ENCODE measurements at places on chromosomes 1 and 21.

- DNase-seq: no peak
These were observed 75.3 kb downstream of the C1orf21 start for GRCh38 chr1:184462155-184462554.

DNA sequence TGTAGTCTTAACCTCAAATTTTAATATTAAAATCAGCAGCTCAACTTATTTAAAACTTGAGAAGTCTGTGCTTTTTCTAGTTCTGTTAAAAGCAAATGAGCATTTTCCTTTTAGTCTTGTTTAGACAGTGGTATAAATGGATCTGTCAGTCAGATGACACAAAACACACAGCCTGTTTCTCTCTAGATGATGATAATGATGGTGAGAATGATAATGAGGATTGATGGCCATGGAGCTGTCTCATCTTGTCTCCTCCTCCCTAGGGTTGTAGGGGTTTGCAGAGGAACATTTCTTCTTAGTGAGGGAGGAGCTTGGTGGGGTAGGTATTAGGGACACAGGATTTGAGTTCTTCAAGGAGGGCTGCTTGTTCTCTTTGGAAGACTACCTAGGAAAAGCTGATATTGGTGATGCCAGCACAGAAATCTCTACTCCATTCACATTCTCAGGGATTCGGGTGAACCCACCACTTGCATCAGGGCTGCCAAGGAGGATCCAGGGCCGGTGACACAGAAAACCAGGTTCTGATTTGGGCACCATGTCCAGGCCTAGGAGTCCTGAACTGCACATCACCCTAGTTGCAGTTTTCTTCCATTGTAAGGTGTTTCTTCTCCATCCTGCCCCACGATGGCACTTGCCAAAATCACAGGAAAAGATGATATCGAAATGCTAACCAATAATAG is 147.6 kb downstream of the RHOU start:
- DNase-seq: no peak

- no peak for DNase-seq
These were observed 122.6 kb upstream of the PPP2R5A start for GRCh38 chr1:212162635-212163034.

- DNase-seq: no peak
These were observed 33.3 kb upstream of the PIGC start for GRCh38 chr1:172477216-172477615.

GRCh38 chr1:150804671-150805070 is 3.4 kb downstream of the CTSK start:
- DNase-seq: no peak

DNA sequence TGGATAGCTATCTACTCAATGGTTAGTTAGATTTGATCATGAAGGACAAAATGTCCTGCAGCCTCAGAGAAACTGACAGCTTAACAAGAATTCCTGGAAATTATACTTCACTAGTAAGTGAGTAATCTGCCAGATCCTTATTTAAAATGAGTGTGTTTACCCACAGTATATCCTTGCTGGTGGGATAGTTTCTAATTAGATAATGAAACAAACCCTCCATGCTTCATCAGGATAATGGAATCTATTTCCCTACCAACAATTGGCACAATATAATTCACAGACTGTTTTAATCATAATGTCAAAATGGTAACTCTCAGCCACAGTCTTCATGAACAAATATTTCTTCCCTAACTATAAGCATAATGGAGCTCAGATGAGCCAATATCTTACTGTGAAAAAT is 239.4 kb upstream of the ST6GALNAC5 start:
- no peak for DNase-seq

GRCh38 chr1:175504875-175505555 is 238.4 kb downstream of the TNR start:
- no peak for DNase-seq

DNA sequence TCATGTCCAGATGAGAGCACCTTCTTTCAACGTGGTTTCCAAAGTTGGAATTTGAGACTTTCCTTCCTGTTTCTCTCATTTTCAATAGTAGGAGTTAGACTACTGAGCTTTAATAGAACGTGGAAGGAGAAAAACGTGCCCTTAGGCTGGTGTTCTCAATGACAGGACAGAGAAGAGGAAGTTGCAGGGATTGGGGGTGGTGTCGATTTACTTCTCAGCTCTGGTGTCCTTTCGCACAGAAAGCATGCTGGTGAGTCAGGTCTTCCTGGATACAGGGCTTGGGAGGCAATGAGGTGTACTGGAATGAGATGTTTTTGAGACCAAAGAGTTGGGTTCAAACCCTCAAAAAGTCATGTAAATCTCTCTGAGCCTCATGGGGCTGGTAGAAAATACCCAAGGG is 67.1 kb downstream of the HIVEP3 start:
- DNase-seq: peak; percentile 22

GRCh38 chr1:81894867-81895266 is 94.1 kb downstream of the ADGRL2 start:
- DNase-seq: no peak

DNA sequence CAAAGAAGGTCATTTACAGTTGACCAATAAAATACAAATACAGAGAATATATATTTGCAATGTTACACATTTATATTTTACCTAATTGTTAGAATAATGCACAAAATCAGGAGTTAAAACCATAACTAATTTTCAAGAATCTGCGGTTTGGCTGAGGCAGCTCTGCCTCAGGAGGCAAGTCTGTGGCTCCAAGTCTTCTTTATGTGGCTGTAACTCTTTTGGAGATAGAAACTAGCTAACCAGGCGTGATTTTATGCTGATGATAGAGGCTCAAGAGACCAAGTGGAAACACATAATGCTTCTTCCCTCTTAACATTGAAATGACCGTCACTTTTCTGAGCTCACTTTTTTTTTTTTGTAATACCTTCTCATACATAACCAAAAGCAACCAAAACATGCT is 744.7 kb upstream of the CXADR start:
- no peak for DNase-seq

DNA sequence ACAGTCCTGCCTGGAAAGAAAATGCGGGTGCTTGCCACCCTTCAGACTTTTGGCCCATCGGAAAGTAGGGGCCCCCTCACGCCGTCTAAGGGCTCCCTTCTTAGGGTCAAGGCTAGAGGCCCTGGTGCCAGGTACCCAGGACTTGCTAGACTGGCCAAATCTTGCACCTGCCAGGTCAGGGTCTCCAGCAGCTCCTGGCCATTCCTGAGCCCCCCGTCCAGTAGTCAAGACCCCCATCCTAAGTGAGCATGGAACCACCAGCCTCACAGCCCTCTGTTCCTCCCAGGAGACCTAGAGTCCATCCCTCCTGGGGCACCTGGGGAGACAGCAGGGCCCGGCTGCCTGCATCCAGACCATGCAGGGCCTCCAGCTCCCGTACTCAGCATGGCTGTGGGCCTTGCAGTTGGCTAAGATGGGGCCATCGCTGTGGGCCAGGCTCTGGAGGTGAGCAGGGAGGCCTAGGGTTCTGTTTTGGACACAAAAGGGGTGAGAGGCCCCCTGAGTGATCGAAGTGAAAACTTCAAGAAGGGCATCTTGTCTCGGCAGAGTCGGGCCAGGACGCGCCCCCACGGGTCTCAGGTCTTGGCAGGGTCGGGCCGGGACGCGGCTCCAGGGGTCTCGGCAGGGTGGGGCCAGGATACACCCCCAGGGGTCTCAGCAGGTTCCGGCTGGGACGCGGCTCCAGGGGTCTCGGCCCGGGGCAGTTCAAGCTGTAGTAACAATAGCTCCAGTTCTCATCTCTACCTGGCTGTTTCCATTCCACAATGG is 5.9 kb downstream of the FNDC10 start:
- DNase-seq: no peak

DNA sequence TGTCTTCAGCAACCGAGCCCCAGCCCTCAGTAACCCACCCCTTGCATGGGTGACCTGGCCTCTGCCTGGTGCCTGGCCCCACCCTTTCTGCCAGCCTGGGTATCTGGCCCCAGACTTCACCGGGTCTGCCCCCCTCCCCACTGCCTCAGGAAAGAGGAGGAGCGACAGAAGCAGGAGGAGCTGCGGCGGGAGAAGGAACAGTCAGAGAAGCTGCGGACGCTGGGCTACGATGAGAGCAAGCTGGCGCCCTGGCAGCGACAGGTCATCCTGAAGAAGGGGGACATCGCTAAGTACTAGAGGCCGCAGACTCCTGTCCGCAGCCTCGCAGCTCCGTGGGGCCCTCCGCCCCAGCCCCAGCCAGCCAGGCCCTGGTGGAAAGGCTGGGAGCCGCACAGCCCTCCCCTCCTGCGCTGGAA is 6.1 kb downstream of the TNFRSF25 start:
- no peak for DNase-seq

DNA sequence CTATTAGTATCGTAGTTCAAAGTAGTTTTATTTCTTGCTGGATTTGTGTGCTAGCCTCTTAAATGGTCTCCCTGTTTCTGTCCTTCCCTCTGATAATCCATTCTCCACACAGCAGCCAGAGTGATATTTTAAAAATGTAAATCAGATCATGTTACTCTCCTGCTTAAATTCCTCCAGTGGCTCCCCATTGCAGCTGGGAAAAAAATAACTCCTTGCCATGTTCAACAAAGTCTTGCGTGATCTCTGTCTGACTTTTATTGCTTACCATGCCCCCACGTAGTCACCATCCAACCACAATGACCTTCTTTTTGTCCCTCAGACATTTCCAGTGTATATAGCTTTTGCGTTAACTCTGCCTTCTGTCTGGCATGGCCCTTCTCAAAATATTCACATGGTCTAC is 178.8 kb downstream of the FGGY start:
- DNase-seq: no peak

- no peak for DNase-seq
These were observed 8.6 kb downstream of the TNFRSF18 start for GRCh38 chr1:1197551-1198422.

DNA sequence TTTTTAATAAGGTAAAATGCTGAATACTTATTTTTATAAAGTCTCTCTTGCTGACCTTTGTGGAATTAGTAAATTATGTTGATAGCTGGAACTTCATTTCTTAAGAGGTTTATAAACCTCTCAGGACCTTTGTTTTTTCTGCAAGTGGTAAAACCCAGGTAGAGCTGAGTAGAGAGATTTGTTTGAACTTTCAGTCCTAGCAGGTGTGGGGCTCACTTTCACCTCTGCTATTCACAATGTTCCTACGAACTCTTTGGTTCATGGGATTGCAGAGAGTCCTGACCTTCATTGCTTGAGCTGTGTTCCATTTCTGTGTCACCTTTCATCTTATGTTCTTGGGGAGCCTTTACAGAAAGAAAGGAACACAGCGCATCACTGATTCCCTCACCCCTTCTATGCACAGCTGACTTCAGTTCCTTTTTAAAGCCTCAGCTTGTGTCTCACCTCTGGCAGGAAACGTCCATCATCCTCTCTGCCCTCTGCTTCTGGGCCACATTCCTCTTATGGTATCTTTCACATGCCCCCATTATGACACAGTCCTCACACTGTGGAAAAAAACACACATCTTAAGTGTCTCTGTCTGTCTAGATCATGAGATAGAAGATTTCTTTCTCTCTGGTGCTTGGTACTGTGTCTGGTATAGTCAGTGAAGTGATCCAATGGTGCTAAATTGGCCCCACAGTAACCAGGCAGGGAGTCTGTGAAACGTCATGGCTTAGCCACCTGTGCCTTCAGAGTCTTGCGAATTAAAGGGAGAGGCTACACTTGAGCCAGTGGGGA is 262.5 kb upstream of the B3GALT2 start:
- peak; percentile 3 for DNase-seq

GRCh38 chr1:162113419-162113818 is 43.9 kb downstream of the NOS1AP start:
- DNase-seq: no peak

- peak; percentile 80 for DNase-seq
These were observed 38.2 kb upstream of the WASF2 start for GRCh38 chr1:27527890-27528817.

DNA sequence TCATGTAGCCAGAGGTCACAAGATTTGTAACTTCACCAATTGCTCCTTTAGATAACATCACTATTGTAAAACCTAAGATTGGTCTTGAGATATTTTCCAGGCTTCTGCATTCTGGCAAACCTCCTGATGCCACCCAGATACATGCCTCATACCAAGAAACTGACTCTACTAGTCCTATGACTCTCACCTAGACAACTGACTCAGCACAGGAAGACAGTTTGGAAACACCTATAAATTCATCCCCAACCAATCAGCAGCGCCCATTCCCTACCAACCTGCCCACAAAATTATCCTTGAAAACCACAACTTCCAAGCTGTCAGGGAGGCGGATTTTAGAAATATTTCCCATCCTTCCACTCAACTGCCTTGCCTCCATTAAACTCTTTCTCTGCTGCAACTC is 2.6 kb downstream of the NME7 start:
- DNase-seq: no peak

DNA sequence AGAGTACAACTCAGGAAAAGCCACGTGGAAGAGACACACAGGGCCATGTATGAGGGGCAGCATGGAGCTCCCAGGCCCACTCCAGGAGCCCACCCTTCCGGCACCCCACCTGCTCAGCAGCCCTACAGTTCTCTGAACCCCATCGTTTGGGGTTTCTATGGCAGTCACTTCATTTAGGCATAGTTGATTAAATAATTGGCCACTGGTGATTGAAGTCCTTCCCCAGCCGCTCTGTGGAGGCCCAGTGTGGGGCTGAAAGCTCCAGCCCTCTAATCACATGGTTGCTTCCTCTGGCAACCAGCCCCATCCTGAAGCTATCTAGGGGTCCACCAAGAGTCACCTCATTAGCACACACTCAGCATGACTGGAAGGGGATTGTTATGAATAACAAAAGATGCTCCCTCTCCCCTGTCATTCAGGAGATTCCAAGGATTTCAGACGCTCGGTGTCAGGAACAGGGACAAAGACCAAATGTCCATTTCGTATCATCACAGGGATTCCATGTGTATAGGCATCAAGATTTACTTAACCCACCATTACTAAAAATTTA is 12.2 kb upstream of the S100A7A start:
- DNase-seq: no peak

DNA sequence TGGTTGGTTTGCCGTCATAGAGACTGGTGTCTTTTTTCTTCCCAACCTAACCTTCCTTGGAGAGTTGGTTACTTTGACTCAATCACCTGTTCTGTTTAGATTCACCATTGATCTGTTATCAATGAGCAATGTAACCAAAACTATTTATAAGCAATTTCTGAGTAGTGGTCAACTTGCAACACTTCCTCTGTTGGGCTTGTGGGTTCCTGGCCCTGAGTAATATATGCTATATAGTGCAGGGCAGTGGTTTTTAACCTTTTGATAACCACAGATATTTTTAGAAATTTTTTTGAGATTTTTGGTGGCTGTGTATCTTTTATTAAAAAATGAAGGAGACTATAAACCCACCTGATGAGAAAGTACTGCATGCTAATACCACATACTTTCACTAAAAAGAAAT is 9.4 kb upstream of the XCL1 start:
- no peak for DNase-seq

GRCh38 chr1:171017426-171017825 is 73.3 kb upstream of the FMO3 start:
- DNase-seq: no peak

GRCh38 chr21:32336711-32337110 is 38.1 kb downstream of the MRAP start:
- no peak for DNase-seq

- DNase-seq: no peak
These were observed 156.5 kb downstream of the CAMTA1 start for GRCh38 chr1:6941786-6942185.
